ENCODE measurements at places on chromosomes 12 and 14.

DNA sequence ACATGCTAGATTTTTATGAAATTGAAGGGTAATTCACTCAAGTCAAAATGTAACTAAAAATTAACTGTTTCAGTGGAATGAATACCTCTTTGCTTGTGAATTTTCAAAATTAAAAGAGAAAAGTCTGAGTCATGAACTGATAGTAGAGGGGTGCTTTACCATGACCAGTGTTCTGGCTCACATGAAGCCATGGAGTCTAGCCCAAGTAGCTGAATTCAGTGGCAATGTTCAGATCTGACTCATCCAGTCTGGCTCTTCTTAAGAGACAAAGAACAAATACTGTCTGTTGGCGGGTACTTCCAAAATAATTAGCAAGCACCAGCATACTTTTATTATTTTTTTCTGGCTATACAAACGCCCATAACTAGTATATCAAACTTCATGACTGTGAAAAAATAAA lies 366.3 kb upstream of the GARIN6 start:
- no peak for DNase-seq

GRCh38 chr12:14652483-14652882 lies 43.9 kb downstream of the GUCY2C start:
- no peak for DNase-seq

- no peak for DNase-seq
Observed at GRCh38 chr14:79443602-79444001, 767.7 kb downstream of the DIO2 start.

- DNase-seq, result no peak
Observed at GRCh38 chr12:95130096-95130495, 56.7 kb upstream of the NR2C1 start.

GRCh38 chr12:124952801-124953200 lies 36.1 kb downstream of the DHX37 start:
- no peak for DNase-seq

DNA sequence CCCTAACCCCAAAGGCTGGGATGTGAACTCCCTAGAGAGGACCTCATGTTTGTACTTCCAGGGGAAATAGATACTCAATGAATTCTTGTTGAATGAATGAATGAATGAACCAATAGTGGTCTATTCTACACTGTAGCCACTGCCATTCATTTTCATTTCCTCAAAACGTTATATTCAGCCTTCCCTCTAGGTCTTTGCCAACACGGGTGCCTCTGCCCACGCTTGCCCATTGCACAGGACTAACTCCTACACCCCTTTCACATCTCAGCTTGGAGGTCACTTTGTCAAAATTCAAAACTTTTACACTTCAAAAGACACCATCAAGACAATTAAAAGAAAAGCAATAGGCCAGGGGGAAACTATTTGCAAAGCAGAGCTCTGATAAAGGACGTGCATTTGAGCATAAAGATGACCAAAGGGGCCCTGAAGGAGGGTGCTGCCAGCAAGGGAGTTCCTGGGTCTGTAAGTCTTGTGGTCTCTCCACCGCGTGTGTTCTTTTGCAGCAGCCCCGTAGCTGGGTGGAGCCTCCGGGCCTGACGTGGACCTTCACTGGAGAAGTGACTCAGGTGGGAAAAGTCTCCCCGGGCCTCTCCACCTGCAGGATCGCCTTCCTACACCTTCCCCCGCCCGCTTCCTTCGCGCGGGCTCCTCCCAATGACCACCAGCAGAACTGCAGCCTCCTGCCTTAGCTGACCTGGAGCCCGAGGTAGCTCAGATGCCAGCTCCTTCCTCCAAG lies 31.5 kb downstream of the TMEM63C start:
- DNase-seq, result no peak

- DNase-seq, result no peak
Observed at GRCh38 chr14:24434036-24434435, 4.3 kb downstream of the KHNYN start.

DNA sequence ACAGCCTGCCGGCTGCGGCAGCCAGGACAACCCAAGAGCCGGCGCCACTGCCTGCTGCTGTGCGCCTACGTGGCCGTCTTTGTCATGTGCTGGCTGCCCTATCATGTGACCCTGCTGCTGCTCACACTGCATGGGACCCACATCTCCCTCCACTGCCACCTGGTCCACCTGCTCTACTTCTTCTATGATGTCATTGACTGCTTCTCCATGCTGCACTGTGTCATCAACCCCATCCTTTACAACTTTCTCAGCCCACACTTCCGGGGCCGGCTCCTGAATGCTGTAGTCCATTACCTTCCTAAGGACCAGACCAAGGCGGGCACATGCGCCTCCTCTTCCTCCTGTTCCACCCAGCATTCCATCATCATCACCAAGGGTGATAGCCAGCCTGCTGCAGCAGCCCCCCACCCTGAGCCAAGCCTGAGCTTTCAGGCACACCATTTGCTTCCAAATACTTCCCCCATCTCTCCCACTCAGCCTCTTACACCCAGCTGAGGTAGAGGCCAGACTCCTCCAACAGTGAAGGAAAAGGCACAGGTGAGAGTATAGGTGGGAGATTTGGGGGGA lies 10.3 kb downstream of the ZBTB39 start:
- no peak for DNase-seq

GRCh38 chr12:131950182-131950913 lies 606 bp downstream of the EP400 start:
- no peak for DNase-seq

- no peak for DNase-seq
Observed at GRCh38 chr12:26701604-26702215, 131.3 kb downstream of the ITPR2 start.

DNA sequence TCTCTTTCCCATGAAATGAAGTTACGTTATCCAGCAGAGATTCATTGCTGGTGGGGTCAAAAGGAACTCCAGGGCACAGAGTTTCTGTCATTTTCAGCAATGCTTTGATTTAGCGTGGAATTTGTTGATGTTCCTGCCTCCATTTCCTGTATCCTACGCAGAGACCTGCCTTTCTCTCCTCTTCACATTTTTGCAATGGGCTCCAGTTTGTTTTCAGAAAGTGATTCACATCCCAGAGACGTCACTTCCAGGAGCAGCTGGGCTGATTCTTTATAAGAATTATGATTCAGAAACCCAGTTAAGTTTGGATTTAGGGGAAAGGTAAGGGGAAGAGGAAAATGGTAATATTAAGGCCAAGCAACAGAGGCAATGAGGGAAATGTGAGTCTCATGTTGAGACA lies 11.6 kb downstream of the RNASE10 start:
- DNase-seq, result no peak

GRCh38 chr12:21773806-21774205 lies 700 bp downstream of the KCNJ8 start:
- DNase-seq, result no peak

DNA sequence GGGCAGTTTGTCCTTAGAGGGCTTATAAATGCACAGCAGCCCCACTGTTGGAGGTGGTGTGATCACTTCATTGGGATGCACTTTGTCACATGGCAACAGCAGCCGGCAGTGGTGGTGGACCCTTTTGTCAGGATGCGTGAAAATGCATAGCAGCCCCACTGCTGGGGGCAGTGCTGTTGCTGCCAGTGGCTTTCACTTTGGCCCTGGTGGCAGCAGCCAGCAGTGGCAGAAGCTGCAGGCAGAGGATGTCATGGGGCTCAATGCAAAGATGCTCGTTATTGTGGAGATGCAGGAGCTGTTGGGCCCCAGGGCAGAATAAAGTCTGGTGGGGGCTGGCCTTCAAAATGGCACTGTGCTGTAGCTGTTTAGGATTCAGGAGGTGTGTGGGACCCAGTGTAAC lies 173.0 kb upstream of the DAAM1 start:
- DNase-seq, result no peak

DNA sequence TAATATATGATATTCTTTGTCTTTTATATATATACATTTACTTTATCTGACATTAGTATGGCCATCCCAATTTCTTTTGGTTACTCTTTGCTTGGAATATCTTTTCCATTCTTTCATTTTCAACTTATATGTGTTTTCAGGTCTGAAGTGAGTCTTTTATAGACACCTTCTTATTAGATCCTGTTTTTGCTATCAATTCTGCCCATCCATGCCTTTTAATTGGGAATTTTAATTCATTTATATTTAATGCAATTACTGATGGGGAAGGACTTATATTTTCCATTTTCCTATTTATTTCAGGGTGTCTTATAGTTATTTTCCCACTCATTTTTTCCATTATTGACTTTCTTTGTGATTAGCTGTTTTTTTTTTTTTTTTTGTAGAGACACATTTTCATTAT lies 43.4 kb downstream of the GABARAPL1 start:
- no peak for DNase-seq

- DNase-seq, result no peak
Observed at GRCh38 chr12:69254046-69254445, 14.7 kb downstream of the CPSF6 start.

- no peak for DNase-seq
Observed at GRCh38 chr14:72903716-72904115, 9.8 kb upstream of the DPF3 start.

DNA sequence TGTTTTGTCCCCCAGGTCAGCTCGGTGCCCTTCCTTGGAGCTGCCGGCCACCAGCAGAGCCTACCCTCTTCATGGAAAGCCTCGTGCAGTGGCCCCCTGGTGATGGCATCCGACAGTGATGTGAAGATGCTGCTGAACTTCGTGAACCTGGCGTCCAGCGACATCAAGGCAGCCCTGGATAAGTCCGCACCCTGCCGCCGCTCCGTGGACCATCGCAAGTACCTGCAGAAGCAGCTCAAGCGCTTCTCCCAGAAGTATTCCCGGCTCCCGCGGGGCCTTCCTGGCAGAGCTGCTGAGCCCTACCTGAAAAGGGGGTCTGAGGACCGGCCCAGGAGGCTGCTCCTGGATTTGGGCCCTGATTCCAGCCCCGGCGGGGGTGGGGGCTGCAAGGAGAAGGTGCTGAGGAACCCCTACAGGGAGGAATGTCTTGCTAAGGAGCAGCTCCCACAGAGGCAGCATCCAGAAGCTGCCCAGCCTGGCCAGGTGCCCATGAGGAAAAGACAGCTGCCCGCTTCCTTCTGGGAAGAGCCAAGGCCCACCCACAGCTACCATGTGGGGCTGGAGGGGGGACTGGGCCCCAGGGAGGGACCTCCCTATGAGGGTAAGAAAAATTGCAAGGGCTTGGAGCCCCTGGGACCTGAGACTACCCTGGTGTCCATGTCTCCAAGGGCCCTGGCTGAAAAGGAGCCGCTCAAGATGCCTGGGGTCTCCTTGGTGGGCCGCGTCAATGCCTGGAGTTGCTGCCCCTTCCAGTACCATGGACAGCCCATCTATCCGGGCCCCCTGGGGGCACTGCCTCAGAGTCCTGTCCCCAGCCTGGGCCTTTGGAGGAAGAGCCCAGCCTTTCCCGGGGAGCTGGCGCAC lies 1.3 kb downstream of the FAM181A start:
- DNase-seq, result no peak

DNA sequence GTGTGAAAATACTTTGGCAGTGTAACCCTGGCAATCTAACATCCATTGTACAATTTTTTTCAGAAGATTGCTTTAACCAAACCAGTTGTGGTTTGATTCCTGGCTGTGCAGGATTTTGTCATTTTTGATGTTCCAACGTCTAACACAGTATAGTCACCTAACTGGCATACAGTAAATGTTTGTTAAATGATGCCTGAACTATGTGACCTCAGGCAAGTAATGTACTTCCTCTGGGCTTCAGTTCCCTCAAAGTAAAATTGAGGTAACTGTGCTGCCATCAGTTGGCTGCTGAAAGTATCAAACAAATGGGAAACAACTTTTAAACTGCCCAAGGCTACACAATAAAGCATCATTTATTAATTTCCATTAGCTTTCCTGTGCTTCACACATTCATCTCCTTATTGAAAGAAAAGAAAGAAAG lies 4.3 kb downstream of the TM7SF3 start:
- no peak for DNase-seq

DNA sequence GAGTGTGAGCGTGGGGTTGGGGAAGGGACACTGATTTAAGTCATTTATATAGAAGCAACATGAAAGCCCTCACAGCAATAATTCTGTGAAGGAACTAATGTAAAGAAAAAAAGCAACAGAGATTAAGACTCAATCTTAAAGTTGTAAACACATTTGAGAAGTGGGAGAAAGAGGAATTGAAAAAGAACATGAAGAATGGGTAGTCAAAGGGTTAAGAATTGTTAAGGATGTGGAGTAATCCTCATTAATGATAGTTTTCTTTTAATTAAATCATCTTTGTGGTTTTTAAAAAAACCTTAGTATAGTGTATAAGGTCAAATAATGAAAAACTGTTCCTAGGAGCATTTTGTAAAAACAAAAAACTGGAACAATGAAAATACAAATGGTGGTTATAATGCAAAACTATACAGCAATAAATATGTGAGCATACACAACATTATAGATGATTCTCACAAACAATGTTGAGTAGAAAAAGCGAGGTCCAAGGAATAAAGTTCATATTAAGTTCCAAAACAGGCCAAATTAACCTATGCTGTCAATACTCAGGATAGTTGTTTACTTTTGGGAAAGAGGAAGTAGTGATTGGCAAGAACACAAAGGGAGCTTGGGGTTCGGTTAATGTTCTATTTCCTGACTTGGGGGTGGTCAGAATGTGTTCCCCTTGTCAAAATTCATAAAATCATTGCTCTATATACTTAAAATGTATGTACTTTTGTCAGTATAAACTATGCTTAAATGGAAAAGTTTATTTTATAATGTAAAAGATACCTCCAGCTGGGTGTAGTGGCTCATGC lies 120.4 kb upstream of the ATF7IP start:
- no peak for DNase-seq

GRCh38 chr12:2411616-2412304 lies 359.0 kb downstream of the CACNA1C start:
- no peak for DNase-seq

GRCh38 chr12:3641428-3642018 lies 111.4 kb downstream of the CRACR2A start:
- DNase-seq, result no peak

GRCh38 chr14:51318813-51319597 lies 79.0 kb downstream of the TMX1 start:
- DNase-seq, result no peak

DNA sequence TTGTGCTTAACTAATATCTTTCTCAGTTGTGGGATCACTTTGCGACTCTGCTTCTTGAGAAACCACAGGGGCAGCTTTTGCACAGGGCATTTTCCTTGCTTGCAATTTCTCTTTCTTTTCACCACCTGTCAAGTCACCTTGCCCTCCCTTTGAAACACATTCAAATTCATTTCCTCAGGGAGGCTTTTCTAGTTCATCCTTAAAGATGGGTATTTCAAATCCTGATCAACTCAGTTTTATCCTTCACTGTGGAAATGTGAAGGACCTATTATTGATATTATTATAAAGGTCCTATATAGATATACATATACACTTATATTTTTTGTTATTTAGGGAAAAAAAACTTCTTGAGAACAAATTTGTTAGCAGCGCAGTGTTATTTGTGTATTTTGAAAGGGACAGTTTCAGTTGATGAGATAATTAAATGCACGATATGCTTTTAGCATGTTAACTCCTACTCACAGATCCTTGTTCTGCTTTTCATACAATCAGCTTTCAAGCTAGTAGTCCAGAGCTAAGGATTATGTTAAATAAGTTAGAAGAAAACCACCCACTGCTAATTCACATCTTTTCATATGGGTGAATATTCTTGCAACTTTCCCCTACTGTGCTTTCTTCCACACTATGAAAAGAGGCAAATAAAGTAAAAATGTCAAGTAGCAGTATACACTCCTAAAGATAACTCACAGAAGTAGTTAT lies 501.4 kb upstream of the RGS6 start:
- no peak for DNase-seq

GRCh38 chr12:54984658-54985376 lies at the start of gene TESPA1:
Gene TESPA1 (minus strand): TSS chr12:54984762. CDS start chr12:54974562, 10,200 bp downstream.
- DNase-seq, result peak; percentile 82

- DNase-seq, result no peak
Observed at GRCh38 chr14:74886001-74886400, 4.3 kb downstream of the DLST start.

- DNase-seq, result no peak
Observed at GRCh38 chr12:31236998-31237637, 88.8 kb downstream of the SINHCAF start.

- no peak for DNase-seq
Observed at GRCh38 chr12:123683964-123684363, 13.1 kb downstream of the TCTN2 start.
